ENCODE measurements at places on chromosomes 13 and 19.

GRCh38 chr19:30621326-30621920 lies 249.2 kb downstream of the ZNF536 start:
- DNase-seq, result no peak

DNA sequence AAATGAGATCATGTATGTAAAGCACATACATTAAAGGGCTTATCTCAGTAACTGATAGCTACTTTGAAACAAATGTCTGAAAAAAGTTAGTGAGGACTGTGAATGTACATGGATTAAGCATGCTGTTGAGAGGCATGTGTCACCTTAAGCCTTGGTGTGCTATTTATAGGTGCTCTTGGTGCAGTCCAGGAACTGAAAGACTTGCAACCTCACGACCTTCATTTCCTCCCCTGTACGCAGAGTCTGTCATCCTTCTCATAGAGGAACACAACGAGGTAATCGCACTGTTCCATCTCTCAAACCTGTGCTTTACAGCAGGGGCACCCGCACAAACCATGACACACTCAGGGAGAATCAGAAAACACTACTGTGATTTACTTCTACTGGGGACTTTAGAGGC lies 65.6 kb downstream of the UFM1 start:
- DNase-seq, result no peak

DNA sequence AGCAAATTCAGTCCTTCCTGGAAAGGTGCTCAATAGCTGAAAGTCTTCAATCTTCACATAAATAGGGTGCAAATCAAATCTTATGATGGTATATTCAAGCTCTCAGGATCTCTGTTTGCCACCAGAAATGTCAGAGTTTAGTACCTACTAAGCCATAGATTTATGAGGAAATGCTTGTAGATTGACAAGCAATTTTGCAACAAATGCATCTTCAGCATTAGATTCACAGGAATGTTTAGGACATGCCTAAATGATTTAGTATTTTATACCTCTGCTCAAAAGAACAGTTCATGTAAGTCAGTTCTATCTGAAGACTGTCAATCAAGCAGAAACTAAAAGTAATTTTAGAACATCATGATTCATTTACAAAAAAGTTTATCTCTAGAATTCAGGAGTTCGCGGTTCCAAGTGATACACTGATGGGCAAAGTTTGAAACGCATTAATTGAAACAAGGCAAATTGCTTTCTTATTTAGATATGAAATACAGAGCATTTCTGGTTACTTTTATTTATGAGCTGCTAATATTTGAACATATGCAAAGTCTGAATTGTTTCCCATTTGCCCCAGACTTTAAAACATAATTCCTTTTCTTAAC lies 65.7 kb downstream of the DACH1 start:
- DNase-seq, result no peak

GRCh38 chr19:30719189-30719998 lies 347.2 kb downstream of the ZNF536 start:
- peak; percentile 11 for DNase-seq

DNA sequence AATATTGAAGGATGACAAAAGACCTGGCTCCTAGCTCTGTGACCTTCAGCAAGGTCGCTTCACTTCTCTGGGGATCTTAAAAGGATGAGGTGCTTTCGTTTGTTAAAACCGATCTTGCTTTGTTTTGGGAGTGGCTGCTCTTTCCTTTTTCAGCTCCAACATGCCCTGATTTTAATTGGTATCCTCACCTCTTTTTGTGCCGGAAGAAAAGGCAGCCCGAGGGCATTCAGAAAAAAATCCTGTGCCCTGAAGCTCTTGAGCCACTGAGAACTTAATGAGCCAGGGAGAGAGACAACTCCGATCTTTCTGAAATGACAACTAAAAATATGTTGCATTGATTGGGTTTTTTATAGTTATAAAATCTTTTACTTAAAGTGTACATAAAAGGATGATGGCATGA lies 19.4 kb downstream of the CLDN10 start:
- no peak for DNase-seq

DNA sequence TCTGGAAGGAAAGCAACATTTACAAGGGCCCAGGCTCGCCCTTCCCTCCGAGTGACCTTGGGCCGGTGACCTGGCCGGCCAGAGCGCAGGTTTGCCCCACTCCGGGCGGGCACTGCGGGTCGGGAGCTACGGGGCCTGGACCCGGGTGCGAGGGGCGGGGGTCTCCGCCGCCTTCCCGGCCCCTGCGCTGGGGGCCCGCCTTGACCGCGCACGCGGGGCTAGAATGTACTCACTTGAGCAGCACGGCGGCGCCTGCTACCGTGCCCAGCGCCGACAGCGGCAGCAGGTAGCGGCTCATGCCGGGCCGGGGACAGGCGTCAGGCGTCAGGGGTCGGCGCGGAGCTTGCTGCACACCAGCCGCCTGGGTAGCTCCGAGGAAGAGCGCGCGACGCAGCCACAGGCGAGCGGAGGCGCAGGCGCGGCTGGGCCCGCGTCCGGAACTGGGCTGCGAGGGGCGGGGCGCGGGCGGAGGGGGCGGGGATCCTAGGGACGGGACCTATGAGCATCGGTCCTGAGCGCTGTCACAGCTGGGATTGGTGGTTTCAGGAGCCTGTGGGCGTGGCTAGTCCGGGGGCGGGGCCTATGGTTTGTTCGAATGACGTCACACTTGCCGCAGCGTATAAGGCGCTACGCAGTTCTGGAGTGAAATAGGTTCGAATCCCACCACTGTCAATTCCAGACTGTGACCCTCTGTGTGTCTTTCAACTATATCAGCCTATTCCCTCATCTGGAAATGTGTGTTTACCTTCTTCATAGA lies at the start of gene RDH13:
Gene RDH13 (minus strand): TSS at position 414 of the 757 bp plus-strand sequence. CDS start 116 bp downstream, at position 298.
- DNase-seq, result peak; percentile 99

DNA sequence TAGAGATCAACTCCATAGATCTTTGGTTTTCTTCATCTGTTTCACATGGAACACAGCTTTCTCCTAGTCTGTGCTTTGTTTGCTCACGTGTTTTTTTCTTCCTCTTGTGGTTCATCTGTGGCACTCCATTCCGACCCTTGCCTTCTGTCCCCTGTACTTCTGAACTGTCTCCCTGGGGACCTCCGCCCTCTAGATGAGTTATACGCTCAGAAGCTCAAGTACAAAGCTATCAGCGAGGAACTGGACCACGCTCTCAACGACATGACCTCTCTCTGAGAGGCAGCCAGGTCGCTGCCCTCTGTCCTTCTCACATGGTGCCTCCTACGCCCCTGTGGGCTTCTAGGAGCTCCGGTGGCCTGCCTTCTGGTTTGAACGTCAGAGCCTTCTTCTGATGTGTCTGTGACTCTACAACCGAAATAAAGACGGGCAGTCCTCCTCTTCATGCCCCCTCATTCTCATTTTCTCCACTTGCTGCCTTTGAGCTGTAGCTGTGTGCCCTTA lies 16.6 kb upstream of the RAB8A start:
- DNase-seq, result peak; percentile 60

- DNase-seq, result no peak
Observed at GRCh38 chr13:36082396-36082795, 48.8 kb downstream of the DCLK1 start.

GRCh38 chr13:110644892-110645521 lies 29.7 kb downstream of the NAXD start:
- DNase-seq, result peak; percentile 55
